ENCODE measurements at places on chromosomes 5 and 9.

GRCh38 chr9:128231638-128232527, 28.7 kb downstream of the DNM1 start:
- no peak overlapping the region for H3K4me3 ChIP-seq
- H3K36me3 ChIP-seq, result no peaks in the 10 kb centered on the region
- no peak overlapping the region for H3K27ac ChIP-seq
- H3K27me3 ChIP-seq, result no peaks in the 10 kb centered on the region

- no peak overlapping the region for H3K27ac ChIP-seq
- H3K36me3 ChIP-seq, result no peaks in the 10 kb centered on the region
- peaks cover 25% of the 10 kb centered on the region for H3K4me1 ChIP-seq
- DNase-seq, result no peak
- H3K27me3 ChIP-seq, result peaks cover 27% of the 10 kb centered on the region
- H3K4me3 ChIP-seq, result no peak overlapping the region
These were observed 214.6 kb downstream of the PDZD2 start for GRCh38 chr5:31853398-31854135.

DNA sequence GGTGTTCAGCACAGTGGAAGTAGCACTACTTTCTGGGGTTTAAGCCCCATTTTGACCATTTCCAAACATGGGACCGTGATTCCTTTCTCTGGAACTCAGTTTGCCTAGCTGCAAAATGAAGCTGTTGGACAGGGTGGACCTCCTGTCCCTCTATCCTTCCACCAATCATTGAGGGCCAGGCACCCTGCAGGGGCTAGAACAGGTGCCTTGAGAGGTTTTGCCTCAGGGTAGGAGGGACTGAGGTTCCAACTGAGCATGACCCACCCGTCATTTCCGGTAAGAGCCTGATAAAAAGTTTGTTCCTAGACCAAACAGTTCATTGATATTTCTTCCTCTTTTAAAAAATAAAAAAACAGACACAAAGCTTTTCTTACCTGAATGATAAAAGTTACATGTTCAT, 116.5 kb downstream of the MVB12B start:
- H3K4me3 ChIP-seq, result no peak overlapping the region
- no peak overlapping the region for H3K27ac ChIP-seq
- no peaks in the 10 kb centered on the region for H3K27me3 ChIP-seq
- no peak for DNase-seq
- peaks cover 28% of the 10 kb centered on the region for H3K4me1 ChIP-seq

DNA sequence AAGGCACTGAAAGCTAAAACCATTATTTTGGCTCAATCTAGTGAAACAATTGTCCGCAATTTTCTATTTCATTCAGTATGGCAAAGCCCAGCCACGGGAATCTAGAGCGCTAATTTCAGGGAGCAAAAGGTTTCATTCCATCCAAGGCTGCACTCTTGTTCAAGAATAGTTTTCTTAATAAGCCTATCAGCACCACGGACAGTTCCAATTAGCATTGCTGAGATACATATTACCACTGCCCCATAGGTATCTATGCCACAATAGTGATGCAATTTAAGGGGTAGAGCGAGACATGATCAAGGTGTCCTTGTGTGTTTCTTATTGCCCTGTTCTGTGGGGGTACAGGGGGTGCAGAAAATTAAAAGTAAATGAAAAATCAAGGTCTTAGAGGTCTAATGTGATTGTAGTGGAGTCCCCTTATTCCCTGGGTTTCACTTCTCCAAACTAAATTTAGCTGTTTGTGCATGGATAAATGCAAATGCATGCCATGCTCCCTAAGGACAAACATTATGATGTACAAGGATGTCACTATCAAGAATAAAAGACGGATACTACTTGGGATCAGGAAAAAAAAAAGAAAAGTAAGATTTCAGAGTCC, 45.5 kb downstream of the SPOCK1 start:
- no peaks in the 10 kb centered on the region for H3K27me3 ChIP-seq
- no peaks in the 10 kb centered on the region for H3K4me1 ChIP-seq
- no peak overlapping the region for H3K4me3 ChIP-seq
- DNase-seq, result no peak

- H3K4me3 ChIP-seq, result no peak overlapping the region
- DNase-seq, result no peak
- H3K4me1 ChIP-seq, result peaks cover 13% of the 10 kb centered on the region
- H3K27ac ChIP-seq, result no peak overlapping the region
These were observed 14.7 kb downstream of the GM2A start for GRCh38 chr5:151267491-151268260.

DNA sequence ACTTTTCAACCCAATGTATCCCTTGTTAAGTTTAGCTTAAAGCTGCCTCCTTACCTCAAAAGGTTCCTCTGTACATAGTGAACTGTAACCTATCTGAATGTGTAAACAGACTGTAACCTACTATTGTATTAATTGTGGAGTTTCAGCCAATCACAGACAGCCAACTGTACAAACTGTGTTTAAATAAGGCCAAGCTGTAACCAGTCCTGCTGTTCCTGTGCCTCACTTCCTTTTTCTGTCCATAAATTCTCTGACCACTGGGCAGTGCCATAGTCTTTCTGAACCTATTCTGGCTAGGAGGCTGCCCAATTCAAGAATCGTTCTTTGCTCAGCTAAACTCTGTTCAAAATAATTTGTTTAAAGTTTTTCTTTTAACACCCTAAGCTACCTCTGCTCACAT, 74.7 kb upstream of the DAPK1 start:
- DNase-seq, result no peak
- H3K4me1 ChIP-seq, result no peaks in the 10 kb centered on the region
- no peak overlapping the region for H3K27ac ChIP-seq
- H3K27me3 ChIP-seq, result no peaks in the 10 kb centered on the region

DNA sequence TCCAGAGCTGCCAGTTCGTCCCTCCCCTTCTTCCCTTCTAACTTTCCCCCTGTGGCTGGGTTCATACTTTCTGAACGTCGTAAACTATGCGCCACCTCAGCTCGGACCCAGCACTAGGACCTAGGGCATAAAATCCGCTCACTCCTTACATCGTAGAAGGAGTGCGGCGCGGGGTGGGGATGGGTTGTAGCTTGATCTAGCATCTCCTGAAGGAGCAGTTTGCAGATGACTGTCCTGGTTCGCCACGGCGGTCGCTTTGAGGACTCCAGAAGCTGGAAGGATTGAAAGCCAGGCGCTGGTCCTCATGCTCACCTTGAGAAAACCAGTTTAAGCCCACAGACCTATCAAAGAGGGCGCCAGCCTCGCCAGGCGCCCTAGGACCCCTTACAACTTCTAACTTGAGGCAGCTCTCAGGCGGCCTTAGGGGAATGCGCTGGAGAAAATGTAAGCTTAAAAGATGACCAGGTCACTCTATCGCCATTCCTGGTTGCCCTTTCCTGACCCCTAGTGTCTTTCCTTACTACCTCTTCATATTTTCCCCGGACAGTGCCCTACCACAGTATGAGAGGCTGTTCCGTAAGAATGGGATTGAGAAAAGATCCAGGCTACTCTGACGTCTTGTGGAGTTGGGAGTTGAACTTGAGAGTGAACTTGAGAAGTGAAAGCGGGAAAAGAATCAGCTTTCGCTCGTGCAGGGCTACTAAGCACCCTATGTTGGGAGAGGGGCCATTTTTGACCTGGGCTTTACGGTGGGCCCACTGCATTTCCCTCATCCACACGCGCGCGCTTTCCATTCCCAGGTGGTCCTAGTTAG, 2.8 kb downstream of the RORB start:
- DNase-seq, result peak; percentile 30
- peak overlapping the region; percentile 51 for H3K4me3 ChIP-seq
- H3K36me3 ChIP-seq, result peaks cover 4% of the 10 kb centered on the region
- peaks cover 32% of the 10 kb centered on the region for H3K4me1 ChIP-seq
- peaks cover 68% of the 10 kb centered on the region for H3K27me3 ChIP-seq

DNA sequence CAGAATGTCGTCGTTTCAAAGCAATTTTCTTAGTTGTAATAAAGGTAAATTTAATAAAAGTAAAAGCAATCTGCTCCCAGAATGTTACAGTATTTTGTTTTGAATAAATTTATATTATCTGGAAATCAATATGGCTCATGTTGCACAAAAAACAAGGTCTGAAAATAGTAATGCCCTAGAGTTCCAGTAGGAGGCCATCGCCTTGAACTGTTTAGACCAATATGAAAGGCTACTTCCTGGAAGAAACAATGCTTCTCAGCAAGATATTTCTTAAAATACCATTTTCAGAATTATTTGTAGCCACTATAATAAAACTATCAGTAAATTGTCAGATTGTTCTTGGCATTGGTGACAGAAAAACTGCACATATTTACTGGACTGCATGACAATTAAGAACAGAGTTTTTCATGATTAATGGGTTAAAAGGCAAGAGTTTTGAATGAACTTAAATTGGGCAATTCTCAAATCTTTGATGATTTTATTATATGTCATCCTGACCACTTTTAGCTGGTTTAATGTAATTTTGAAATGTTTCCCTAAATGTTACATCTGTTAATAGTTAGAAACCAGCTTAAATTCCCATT, 153.2 kb downstream of the COMMD10 start:
- no peak for DNase-seq
- H3K36me3 ChIP-seq, result peaks cover 67% of the 10 kb centered on the region
- H3K4me3 ChIP-seq, result no peak overlapping the region
- H3K27ac ChIP-seq, result no peak overlapping the region
- no peaks in the 10 kb centered on the region for H3K27me3 ChIP-seq

- H3K27ac ChIP-seq, result no peak overlapping the region
- H3K4me1 ChIP-seq, result peaks cover 11% of the 10 kb centered on the region
- H3K27me3 ChIP-seq, result peaks cover 1% of the 10 kb centered on the region
- DNase-seq, result no peak
- H3K36me3 ChIP-seq, result no peaks in the 10 kb centered on the region
- no peak overlapping the region for H3K4me3 ChIP-seq
These were observed 135.0 kb downstream of the PDE4D start for GRCh38 chr5:59758566-59758965.

Data from activated T-cell treated with anti-CD3 and anti-CD28 coated beads, Interleukin-2, amount 50 U/mL, for 24 hours (primary cell).